ENCODE measurements at places on chromosomes 7 and 10.
A peak's percentile ranks its signal among the peaks of the same experiment; 100 is the strongest.

DNA sequence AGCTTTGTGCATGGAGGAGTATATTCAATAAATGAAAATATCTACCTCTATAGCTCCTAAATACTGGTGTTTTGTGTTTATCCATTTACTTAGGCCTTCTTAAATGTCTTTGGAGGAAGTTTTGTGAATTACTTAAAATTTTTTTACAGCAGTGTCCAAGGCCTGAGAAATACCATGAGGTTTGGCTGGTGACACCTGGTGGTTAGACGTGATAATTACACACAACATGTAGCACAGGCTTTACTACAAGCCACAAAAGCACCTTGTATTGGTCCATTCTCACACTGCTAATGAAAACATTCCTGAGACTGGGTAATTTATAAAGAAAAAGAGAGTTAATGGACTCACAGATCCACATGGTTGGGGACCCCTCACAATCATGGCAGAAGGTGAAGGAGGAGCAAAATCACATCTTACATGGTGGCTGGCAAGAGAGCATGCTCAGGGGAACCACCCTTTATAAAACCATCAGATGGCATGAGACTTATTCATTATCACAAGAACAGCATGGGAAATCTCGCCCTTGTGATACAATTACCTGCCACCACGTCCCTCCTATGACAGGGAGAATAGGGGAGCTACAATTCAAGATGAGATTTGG is 20.6 kb downstream of the HYAL4 start:
- peak; percentile 24 for DNase-seq

DNA sequence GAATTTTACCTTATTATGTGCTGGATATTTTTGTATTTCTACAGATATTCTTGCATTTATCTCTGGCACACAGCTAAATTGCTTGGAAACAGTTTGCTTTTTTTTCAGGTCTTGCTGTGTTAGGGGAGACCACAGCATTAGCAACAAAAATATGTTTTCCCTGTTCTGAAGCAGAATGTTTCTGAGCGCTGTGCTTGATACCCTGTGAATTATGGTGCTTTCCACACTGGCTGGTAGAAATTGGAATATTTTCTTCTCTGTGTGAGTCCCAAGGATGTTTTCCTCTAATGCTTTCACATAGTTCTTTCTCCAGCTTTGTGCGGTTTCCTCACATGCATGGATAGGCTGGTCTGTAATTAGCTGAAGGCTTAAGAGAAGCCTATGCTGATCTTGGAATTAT is 651.6 kb upstream of the IGFBP3 start:
- no peak for DNase-seq

DNA sequence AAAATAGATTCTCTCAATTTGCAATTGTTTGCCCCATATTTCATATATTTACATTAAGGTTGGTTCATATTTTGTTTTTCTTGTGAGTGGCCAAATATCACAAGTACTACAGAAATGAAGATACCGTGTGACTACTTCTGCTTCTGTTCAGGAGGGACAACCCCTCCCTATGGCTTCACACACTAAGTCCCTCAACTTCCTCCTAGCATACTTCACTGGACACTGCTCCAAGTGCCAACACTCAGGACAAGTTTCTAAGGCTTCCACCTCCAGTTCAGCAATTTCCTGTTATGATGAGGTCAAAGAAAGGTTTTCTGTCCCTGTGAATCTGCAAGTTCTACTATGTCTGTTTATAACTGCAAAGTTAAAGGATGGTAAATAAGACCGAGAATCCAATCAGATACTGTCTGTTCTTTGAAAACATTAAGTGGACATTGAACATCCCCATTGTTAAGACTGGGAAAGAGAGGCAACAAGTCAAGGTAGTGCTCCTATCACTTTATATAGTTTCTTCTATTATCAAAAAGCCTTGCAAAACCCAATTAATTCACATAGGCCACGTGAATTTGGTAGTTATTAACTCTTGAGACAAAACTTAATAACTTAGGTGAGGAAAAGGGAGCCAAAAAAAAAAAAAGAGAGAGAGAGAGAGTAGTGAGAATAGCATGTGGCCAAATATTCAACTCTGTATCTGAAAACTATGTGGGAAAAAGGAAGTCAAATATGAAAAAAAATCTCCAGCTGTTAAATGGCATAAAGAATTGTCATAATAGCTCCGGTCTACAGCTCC is 81.3 kb upstream of the DKK1 start:
- DNase-seq: peak; percentile 54

GRCh38 chr7:69753981-69754380 is 155.7 kb downstream of the AUTS2 start:
- DNase-seq: no peak

DNA sequence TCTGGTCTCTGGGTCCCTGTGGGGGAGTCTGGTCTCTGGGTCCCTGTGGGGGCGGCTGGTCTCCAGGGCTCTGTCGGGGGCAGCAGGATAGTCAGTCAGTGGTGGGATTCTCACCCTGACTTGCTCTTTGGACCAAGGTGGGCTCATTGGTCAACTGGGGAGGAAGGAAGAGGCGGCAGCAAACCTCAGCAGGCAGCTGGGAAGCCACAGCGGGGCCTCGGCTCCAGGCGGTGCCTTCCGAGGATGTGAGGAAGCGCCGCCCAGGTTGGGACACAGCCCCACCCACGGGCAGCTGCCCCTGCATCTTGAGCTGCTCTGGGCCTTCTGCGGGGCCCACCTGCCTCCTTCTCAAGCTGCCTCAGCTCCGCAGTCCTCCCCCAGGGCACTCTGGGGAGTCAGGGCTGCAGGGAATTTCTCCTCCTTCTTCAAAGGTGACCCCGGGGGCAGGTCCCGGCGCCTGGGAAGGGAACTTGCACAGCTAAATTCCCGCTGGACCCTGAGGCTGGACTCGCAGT is 20.4 kb upstream of the KNDC1 start:
- DNase-seq: no peak

DNA sequence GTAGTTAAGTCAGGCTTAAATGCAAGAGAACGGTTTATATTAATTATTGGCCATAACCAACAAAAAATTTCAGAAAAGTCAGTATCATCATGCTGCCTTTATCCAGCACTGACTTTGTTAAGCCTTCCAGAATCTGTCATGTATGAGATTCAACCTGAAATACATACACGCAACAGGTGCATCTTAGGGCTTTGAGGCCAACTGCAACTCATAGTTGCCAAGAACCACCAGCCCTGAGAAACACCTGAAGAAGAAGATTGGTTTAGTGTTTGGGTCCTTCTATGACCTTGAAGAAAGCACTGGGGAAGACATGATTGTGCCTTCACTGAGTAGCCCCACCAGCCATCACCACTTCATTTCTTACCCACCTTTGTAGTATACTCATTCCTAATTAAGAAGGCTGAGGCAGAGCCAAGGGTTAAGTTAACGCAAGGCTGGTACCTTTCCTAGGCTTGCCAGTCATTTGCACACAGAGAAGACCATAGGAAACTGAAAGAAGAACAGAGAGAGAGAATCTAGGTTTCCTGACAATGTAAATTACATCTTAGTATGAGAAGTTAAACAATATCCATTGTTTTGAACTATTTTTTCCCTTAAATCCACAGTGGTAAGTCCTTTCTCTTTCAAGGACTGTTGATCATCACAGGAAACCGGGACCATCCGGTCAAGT is 200.1 kb upstream of the PRKCQ start:
- no peak for DNase-seq

GRCh38 chr7:29971566-29972314 is 17.9 kb downstream of the SCRN1 start:
- DNase-seq: no peak

- DNase-seq: peak; percentile 88
Observed at GRCh38 chr7:127347567-127348246, 44.8 kb downstream of the ZNF800 start.

DNA sequence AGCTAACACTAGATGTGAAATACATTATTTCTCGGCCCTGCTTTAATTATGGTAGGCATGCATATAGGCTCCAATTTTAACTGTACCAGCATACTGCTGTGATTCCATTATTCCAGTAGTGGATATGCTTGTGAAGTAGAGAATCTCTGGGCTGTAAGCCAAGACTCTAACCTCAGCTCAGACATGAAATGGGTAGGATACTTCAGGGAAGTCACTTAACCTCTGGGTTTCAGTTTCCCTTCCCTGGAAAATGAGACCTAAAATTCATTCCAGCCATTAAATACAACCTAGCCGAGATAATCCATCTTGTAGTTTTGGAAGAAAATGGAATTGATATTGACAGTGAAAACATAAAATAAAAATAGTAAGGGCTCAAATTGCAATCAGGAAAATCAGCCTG is 59.6 kb upstream of the TRIL start:
- DNase-seq: no peak

GRCh38 chr10:74589226-74589673 is 237.2 kb upstream of the KAT6B start:
- no peak for DNase-seq

DNA sequence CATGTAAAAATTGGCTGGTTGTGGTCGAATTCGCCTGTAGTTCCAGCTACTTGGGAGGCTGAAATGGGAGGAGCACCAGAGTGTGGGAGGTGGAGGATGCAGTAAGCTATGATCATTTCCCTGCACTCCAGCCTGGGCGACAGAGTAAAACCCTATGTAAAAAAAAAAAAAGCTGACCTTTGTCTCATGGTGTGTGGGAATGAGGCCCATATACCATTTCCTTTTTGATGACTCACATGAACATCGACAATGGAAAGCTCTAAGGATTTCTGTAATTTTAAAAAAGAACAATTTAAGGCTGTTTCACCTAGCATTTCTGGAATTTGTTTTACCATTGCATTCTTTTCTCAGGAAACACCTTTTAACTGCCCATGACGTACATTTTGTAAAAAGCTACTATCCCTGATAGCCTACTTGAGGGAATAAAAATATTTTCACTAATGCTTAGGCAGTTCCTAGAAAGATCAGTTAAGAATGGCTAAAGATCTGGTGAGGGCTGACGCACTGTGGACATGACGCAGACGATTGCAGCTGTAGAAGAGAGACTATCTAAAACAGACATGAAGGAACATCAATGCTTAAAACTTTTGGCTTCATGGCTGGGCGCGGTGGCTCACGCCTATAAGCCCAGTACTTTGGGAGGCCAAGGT is 400.6 kb upstream of the IGFBP3 start:
- no peak for DNase-seq

- DNase-seq: no peak
Observed at GRCh38 chr10:86652361-86653202, 1.8 kb upstream of the OPN4 start.

- no peak for DNase-seq
Observed at GRCh38 chr10:21516242-21517131, 9.0 kb downstream of the SKIDA1 start.

GRCh38 chr10:126170371-126170770 is 217.9 kb downstream of the ADAM12 start:
- no peak for DNase-seq
